ENCODE measurements at places on chromosomes 16 and 17.

DNA sequence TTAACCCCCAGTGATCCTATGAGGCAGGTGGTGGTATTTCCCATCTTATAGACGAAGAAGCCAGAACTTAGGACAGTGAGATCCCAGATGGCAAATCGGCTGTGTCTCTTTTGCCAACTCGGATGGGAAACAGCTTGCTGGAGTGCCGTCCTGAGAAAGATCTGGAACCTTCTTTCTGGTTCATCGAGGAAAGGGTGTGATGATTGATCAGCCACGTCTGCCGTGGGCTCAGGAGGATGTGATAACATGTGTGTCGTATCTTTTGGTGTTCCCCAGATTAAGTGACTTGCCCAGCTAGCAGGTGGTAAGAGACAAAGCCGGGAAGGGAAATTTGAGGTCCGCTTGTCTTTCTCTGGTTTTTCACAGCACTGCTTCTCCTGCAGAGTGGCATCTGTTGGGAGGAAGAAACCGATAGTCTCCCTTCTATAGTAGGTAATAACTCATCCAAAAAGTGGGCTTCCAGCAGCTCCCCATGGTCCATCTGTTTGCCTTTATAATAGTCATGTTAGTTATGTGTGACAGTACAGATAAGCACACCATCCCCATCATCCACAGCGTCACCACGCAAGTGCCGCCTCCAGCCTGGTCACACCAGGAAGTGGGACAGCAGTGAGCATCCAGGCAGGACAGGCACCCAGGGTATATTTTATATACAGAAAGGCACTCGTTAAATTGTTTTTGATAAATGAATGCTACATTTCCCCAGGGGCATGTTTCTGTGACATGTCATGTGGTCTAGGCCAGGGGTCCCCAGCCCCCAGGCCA lies 175.5 kb downstream of the KATNIP start:
- no peak for DNase-seq

DNA sequence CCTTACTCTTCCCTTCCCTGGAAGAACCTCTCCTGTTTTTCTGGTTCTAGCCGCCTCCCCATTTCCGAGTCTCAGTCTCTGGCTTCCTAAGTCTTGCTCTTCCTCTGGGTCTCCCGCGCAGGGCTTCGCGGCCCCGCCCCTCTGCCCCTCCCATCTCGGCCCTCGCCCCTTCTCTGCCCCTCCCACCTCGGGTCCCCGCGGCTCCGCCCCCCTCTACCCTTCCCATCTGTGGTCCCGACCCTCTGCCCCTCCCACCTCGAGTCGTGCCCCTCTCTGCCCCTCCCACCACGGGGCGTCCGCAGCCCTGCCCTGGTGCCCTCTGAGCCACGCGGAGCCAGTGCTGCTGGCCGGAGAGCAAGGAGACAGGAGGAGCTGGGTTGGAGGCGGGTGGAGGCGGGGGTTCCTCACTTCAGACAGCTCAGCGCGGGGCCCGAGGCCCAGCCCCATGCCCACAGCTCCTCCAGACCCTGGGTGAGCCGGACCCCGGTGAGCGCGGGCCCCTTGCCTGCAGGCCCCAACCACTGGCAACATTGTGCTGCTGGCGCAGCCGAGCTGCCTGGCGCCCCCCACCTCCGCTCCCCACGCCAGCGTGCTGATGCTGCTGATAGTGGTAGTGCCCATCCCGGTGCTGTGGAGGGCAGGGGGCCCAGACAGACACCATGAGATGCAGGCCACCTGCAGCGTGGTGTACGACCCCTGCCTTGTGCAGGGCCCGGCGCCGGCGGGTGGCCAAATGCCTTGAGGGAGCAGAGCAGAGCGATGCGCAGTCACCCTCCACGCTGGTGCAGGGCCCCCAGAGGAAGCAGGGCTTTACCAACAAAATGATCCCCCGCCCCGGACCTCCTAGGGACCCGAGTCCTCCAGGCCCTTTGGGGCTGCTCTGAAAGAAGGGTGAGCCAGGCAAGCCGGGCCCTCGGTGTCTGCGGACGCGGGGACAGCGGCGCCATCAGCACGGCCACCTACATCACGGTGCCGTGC lies 2115.3 kb downstream of the TP53TG3F start:
- DNase-seq = no peak

DNA sequence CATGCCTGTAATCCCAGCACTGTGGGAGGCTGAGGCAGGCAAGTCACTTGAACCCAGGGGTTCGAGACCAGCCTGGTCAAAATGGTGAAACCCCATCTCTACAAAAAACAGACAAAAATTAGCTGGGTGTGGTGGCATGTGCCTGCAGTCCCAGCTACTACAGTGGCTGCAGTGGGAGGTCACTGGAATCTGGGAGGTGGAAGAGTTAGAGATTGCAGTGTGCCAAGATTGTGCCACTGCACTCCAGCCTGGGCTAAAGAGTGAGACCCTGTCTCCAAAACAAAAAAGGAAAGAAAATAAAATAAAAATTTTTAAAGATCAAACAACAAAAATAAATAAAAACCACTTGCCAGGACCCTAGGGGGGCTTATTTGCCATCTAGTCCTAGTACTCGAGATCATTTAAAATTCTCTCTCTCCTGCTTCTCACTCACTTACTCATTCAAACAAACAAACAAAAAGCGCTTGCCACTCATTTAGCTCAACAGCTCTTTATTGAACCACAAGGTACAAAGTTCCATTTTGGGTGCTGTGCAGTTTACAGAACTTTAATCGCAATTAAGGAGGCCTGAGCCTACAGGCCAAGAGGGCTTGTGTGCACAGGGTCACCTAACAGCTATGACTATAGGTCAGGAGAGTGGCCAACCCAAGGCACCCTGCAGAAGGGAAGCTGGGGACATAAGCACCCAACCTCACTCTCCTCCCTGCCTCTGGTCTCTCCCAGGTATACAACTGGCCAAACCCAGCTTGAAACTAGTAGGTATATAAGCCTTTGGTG lies 4.4 kb downstream of the CHD9NB start:
- DNase-seq = no peak

- DNase-seq = no peak
Observed at GRCh38 chr17:4583782-4584100, 588 bp upstream of the SMTNL2 start.

DNA sequence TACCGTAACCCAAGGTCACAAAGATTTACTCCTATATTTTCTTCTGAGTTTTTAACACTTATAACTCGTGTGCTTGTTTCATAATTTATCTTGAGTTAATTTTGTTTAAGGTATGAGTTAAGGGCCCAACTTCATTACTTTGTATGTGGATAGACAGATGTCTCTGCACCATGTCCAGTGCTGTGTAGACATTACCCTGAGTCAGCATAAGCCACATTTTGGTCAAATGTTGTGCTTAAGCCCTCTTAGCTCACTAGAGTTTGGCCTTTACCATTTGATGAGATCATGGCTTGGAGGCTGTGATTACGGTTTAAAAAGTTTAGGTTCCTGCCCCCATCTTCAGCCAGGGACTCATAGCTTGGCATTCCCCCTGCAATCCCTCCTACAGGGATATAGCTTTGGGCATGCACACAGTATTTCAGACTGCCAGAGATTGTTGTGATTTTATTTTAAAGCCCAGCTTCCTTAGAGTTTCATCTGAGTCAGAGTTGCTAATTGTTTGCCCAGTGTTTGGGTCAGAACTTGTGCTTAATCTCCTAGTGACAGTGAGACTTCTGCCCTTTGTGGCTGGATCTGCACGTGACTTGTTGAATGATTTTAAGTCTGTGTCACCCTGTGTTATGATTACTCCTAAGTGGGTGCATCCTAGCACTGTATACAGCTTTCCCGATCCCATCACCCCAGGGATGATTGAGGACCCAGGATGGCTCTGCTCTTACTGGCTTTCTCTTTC lies 393.1 kb downstream of the CNTNAP4 start:
- DNase-seq = no peak

GRCh38 chr16:57277586-57277985 lies 6.9 kb downstream of the PLLP start:
- no peak for DNase-seq

DNA sequence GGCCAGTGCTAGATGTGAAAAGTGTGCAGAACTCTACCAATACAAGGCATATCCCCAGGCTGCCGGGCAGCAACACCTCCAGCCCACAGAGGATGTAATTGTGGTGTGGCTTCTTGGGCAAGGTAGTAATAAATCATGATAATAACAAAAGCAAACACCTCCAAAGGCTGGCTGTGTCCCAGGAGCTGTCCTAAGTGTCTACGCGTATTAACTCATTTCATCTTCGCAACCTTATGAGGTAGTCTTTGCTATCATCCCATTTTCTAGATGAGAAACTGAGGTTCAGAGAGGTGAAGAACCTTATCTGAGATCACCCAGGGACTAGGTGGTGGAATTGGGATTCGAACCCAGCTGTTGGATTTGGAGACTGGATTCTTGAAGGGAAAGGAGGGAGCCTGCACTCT lies 5.3 kb downstream of the PDK2 start:
- DNase-seq = no peak

GRCh38 chr16:11615748-11616447 lies 29.2 kb upstream of the LITAF start:
- DNase-seq = no peak

GRCh38 chr17:73801455-73802100 lies 157.3 kb upstream of the SDK2 start:
- DNase-seq = no peak

- DNase-seq = no peak
Observed at GRCh38 chr17:73427198-73427597, 115.4 kb upstream of the CDC42EP4 start.

- no peak for DNase-seq
Observed at GRCh38 chr16:15686287-15686686, 36.2 kb downstream of the NDE1 start.

DNA sequence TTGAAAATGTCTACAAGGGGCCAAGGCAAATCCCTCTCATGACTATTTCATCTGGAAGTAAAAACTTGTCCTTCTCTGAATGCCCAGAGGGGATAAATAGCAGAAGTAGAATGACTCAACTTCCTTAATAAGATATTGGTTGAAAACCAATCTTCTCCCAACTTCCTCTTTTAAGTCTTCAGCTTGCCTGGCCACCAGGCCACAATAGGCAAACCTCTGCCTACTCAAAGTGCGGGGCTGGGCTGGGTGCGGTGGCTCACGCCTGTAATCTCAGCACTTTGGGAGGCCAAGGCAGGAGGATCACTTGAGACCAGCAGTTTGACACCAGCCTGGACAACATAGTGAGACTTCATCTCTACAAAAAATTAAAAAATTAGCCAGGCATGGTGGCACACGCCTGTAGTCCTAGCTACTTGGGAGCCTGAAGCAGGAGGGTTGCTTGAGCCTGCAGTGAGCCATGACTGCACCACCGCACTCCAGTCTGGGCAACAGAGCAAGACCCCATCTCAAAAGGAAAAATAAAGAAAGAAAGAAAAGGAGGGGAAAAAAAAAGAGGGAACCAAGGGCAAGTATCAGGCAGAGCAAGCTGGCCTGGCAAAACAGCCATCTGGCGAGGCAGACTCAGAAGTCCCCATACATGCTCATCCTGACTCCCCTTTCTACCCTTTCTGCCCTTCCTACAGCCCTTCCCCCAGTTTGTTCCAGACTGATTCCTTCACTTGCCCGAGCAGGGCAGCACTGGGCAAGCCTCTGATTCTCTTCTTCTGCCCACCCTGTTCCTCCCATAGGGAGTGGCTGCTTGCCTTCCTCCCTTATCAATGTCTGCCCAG lies 20.6 kb downstream of the MAP3K14 start:
- DNase-seq = no peak

DNA sequence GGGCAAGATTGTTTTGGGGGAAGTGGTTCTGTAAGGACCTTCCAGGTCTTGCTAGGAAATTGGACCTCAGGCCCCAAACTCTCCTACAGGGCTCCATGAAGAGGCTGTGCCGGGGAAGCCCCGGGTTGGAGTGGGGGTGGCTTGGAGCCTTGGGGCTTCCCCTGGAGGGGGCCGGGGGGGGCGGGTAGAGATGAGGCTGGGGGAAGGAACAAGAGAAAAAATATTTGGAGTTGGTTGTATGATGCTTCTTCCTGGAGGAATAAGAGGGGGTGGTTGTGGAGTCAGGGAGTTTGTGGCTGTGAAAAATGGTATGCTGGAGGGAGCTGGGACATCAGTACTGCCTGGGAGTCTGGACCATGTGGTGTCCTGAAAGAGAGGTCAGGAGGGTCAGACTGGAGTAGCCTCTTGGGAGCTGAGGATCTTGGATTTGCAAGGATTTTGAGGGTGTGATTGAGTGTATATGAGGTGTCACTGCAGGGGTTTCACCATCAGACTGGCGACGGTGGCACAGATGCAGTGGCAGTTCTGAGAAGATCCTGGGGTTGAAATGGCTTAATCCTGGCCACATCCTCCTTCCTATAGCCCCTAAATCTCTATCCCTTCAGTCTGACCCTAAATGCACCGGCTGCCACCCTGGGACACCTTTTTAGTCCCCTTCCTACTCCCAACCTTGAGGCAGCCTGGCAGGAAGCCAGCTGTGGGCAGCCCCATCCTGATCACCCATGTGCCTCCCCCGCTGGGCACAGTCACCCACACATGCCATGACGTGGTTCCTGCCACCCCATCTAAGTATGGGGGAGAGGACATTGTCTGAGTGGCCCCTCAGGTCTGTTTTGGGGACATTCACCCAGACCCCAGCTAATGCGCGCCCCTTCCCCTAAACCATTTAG lies 10.9 kb downstream of the RARA start:
- peak; percentile 81 for DNase-seq

DNA sequence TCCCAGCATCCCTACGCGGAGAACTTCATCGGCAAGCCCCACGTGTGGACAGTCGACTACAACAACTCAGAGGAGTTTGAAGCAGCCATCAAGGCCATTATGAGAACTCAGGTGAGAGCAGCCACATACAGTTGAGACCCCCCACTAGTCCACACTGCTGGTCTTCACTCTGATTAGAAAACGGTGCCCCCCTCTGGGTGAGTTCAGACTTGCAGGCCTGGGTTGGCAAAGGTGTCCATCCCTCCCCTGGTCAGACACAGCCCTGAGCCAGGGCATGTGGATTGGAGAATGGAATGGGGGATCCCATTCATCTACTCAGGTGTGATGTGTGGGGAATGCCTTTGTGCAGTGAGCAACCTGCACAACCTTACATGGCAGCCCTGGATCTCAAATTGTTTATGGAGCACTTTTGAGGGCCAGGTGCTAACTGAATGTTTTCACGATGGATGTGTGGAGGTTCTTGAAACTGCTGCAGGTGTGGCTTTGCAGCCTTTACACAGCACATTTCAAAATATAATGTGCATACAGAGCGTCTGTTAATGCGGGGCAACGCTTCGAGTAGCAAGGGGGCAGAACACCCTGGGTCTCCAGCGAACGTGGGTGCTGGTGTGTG lies 72.6 kb downstream of the MGAT5B start:
- no peak for DNase-seq

- no peak for DNase-seq
Observed at GRCh38 chr17:15185625-15185991, 79.5 kb downstream of the PMP22 start.

- DNase-seq = peak; percentile 25
Observed at GRCh38 chr17:65039336-65039988, 17.1 kb downstream of the GNA13 start.

DNA sequence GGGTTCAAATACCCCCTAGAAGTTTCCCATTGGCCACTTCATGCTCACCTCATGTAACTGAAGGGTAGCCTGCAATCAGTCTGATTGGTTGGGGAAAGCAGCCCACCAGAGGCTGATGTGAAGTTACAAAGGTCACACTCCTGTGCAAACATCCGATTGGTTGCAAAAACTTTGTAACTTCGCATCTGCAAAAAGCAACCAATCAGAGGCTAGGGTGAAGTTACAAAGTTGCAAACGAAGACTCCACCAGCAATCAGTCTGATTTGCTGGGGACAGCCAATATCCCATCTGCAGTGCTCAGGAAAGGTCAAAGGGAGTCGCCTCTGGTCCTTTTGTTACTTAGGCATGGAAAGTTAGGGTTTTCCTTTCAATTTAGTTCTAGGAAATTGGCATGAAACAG lies 40.1 kb downstream of the TAOK1 start:
- DNase-seq = no peak

GRCh38 chr17:81998691-81999438 lies 21.4 kb downstream of the ASPSCR1 start:
- DNase-seq = no peak
